Stimulated activated CD4-positive, alpha-beta T cell treated with anti-CD3 and anti-CD28 coated beads, Interleukin-1b, Interleukin-23, amount 100 ng/mL, for 4 hours (primary cell): ENCODE measurements at places on chromosomes 2 and 18.
A peak's percentile ranks its signal among the peaks of the same experiment; 100 is the strongest.

DNA sequence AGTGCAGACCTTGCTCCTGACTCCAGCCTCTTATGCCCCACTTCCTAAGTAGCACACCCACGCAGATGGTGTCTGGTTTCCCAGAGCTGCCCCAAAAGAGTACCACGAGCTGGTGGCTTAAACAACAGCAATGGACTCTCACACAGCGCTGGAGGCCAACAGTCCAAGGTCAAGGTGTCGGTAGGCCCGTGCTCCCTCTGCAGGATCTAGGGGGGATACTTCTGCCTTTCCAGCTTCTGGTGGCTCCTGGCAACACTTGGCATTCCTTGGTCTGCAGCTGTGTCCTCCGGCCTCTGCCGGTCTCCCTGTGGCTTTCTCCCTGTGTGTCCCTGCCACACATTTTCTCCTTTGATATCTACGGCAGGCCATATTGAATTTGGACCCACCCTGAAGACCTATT lies 99.0 kb downstream of the TSHZ1 start:
- no peak for DNase-seq

DNA sequence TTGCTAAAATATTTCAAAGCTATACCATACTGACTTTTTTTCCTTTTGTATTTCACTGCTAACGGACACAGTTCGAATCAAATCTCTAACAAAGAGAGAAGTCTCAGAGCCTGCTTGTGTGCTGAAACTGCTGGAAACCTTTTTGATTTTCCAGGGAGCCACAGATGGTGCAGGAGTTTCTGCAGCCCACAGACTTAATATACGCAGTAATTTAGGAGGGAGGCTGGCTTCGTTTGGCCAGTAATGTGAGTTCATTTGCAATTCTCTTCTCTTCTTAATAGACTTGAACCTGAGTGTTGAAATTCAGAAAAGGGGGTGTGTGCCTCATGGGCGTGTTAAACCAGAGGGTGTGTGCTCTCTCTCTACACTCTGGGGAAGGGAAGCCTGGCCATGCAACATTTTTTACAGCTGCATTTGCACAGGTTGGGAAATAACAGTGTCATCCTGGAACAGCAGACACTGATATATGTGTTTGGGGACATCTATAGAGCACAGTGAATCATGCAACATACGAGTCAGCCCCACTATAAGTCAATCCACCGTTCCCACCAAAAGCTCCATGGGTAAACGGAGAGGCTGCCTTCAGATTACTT lies 333.0 kb downstream of the CLIP4 start:
- no peak for DNase-seq

DNA sequence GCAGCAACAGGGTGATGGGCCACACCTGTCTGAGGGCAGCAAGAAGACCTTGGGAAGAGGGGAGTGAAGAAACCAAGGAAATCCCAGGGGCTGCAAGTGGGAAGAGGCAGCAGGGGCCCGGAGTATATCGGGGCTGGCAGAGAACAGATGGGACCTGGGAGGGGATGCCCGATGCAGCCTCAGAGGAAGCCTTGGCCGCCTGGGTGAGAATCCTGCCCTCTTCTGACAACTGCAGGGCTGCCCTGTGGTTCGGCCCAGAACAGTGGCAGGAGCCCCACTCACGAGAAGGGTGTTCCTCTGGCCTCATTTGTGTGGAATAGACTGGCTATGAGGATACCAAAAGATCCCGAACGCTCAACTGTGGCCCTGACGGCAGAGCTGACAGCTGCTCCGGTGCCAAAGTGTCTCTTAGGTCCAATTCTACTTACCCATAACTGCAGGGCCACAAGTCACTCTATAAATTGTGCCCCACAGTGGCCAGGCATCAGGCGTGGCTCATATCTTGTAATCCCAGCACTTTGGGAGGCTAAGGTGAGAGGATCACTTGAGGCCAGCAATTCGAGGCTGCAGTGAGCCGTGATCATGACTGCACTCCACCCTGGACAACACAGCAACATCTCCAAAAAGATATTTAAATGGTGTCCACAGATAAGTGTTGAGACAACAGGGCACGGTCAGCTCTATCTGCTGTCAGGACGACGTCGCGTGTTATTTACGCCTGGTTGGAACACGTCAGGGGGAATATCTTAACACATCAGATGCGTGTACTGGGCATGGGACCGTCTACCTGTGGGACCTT lies 23.6 kb upstream of the ID2 start:
- no peak for DNase-seq

DNA sequence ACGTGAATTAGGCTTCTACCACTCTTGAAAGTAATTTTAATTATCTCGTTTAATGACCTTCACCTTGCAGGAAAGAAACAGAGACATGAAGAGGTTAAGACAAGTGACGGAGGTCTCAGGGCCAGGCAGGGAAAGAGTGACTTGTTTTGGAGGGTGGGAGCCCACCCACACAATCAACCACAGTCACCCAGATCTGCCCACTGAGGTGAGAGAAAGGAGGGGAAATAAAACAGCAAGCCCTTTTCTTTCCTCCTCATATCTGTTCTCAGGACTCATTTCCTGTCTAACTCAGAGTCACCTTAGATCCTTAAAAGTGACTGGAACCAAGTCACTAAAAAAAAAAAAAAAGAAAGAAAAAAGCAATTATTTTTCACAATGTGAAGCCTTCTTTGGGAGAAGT lies 26.8 kb downstream of the ATP8B1 start:
- DNase-seq = no peak

- DNase-seq = no peak
Observed at GRCh38 chr18:80147037-80147417, 38.0 kb downstream of the ADNP2 start.

GRCh38 chr2:215338883-215339679 lies 27.2 kb downstream of the ATIC start:
- DNase-seq = no peak

DNA sequence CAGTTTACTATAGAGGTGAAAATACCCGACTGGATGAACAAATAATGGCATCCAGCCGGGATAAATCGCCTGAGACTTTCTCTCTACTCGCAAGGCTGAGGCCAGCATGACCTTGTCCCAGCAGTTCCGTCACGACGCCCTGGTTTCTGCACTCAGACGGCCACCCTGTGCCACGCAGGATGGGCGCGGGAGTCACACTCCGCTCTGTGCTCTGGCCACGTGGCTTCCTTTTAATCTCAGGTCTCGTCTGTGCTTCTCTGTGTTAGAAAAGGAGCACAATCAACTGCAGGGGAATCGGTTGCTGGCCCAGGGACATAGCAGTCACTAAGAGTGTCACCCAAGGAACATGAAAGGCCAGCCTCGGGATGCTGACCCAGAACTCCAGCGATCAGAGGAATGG lies 194.7 kb upstream of the PXDN start:
- no peak for DNase-seq

GRCh38 chr2:172926785-172927640 lies 148.6 kb upstream of the MAP3K20 start:
- DNase-seq = no peak

DNA sequence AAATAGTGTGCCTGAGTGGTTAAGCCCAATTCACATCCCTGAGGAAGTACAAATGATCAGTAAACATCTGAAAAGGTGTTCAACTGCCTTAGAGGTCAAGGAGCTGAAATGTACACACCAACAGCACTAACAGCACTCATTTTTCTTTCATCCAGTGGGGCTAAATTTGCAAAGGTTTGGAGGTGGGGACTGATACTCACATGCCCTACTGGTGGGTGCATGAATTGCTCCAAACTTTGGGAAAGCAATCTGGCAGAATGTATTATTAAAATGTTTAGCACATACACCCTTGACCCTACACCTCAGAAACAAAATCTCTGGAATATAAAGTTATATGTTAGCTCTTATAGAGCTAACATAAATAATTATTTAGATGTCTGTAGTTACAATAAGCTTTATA lies 19.0 kb upstream of the FAM178B start:
- no peak for DNase-seq

DNA sequence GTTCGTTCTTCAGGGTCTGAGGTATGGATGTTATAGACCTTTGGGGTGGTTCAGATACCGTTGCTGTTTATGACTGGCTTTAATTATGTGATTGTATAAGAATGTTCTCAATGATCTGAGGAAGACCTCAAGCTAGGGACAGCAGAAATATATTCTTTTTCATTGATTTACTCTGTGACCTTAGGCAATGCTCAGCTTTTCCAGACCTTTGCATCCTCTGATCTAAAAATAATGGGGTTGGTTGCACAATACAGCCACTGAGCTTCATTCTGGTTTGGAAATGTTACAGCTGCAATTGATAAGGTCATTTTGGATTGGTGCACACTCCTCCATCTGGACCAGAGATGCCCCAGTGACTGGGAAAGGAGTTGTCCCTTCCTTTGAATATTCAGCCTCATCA lies 17.2 kb upstream of the CABYR start:
- no peak for DNase-seq

- peak; percentile 77 for DNase-seq
Observed at GRCh38 chr2:134917888-134918525, 615 bp upstream of the CCNT2 start.

DNA sequence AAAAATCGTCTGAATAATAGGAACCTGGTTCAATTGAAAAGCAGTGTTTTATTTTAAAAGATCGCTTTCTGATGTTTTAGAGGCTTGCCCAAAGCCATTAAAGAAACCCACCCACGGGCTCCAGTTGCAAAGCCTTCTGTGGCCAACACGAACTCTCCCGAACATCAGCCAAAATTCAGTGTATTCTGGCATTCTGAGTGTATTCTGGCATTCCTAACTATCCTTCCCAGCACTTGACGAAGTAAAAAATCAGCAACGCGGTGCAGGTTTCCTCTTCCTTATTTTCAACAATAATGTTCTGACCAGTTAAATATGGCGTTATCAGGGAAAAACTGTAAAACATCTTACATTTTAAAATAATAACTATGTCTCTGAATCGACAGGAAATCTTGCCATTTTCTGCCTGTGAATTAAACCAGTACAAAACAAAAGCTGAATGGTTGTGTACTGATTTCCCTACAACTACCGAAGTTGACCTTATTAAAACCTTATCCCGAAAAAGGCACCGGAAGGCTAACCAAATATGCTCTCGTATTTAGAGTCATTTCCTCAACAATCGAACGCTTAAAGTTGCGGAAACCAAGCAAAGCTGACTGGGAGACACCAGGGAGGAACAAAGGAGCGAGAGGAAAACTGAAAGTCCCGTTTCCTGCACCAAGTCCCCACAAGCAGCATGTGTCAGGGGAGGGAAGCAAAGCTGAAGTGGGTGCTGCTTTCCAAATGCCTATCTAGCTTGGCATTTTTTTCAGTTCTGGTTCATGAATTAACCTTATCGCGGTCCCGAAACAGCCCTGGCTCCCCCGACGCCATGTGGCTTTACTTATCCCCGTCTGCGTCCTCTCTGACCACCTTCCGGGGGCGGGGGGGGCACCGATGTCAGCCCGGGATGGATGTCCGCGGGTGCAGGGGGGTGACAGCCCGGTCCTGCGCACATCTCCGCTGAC lies 44.3 kb downstream of the ZNF516 start:
- DNase-seq = no peak

DNA sequence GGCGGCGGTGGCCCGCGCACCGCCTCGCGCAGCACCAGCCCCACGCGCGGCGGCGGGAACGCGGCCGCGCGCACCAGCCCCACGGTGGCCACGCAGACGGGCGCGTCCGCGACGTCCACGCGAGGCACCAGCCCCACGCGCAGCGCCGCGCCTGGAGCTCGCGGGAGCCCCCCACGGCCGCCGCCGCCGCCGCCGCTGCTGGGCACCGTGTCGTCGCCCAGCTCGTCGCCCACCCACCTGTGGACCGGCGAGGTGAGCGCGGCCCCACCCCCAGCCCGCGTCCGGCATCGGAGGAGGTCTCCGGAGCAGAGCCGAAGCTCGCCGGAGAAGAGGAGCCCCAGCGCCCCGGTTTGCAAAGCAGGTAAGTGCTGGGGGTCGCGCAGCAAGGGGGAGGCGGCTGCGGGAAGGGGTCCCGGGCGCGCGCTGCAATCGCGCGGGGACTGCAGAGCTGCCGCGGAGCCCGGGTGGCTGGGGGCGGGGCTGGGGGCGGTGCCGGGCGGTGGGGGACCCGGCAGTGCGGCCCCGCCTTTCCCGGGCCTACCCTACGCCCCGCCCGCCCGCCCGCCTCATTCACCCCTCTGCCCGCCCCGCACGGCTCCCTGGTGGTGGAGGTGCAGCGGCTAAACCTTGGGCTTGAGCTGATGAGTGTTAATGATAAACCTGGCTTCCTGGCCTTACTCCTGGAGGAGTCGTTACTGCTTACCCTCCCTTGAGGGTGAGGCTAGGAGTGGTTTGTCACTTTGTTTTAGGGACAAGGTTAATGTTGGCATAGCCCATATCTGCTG lies 851 bp downstream of the FAM117B start:
- DNase-seq = peak; percentile 79

DNA sequence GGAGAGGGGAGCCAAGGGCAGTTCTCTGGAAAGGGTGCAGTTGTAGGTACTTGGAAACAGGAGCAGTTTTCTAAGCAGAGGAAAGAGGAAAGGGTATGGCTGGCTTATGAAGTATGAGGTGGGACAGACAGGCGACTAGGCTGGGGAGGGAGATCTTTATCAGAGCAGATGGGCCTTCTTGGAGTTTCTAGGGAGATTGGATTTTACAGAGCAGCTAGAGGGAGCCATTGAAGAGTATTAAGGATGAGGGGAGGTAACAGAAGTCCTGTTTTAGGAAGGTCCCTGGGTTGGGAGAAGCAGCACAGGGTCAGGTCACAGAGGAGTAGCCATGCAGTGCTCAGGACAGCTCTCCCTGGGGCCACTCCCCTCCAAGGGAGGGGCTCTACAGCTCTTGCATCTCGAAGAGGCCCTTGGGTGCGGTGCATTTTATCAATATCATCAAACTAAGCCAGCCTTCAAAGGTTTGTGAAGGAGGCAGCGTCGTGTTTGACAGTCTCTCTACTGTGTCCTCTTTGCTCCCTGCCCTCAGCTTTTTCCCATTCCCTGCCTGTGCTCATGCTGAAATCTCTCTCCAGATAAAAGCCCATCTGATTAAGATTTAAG lies 154.3 kb downstream of the SETBP1 start:
- DNase-seq = no peak

GRCh38 chr2:211205836-211206235 lies 649.4 kb downstream of the CPS1 start:
- no peak for DNase-seq

GRCh38 chr18:79510731-79511241 lies 115.1 kb downstream of the NFATC1 start:
- DNase-seq = no peak
